ENCODE measurements at places on chromosomes 5 and 9. TPM values are rescaled to one million over a fixed set of nuclear protein-coding genes. Genes with fewer than 3 reads are reported as not detected.

Gene PTTG1
- 229 TPM for total RNA-seq

Gene ENC1
- total RNA-seq: 16.3 TPM

Gene ASS1
- 98.1 TPM for total RNA-seq

Gene HMGCR
- 381 TPM for total RNA-seq

Gene GABRA1
- total RNA-seq: 0.16 TPM

Gene CER1
- total RNA-seq: 2.4 TPM

Gene CXCL14
- not detected for total RNA-seq

Gene NFIB
- 2.6 TPM for total RNA-seq

Gene SLC6A7
- total RNA-seq: not detected

Gene TMCO6
- 37.4 TPM for total RNA-seq

Gene ALDH7A1
- total RNA-seq: 135 TPM

Gene CSF1R
- not detected for total RNA-seq

Gene KCTD16
- 0.16 TPM for total RNA-seq

Gene IFNA21
- total RNA-seq: not detected

Gene N4BP3
- total RNA-seq: 58.2 TPM
